ENCODE measurements at places on chromosomes 5 and 9. TPM values are rescaled to one million over a fixed set of nuclear protein-coding genes. Genes with fewer than 3 reads are reported as not detected.

Gene GPR151
- total RNA-seq = not detected

Gene SH2D3C
- total RNA-seq = not detected

Gene FOCAD
- total RNA-seq = 38.5 TPM

Gene NKD2
- 0.30 TPM for total RNA-seq

Gene GRM6
- not detected for total RNA-seq

Gene NTNG2
- total RNA-seq = 0.15 TPM

All from bronchus fibroblast of lung (primary cell).